ENCODE measurements at places on chromosomes 12 and 14. TPM values are rescaled to one million over a fixed set of nuclear protein-coding genes. Genes with fewer than 3 reads are reported as not detected.

DCN gene
- total RNA-seq = not detected

CDCA3 gene
- 77.6 TPM for total RNA-seq

L3HYPDH gene
- 38.2 TPM for total RNA-seq

PPP1R1A gene
- 0.09 TPM for total RNA-seq

HNF1A gene
- 2.8 TPM for total RNA-seq

TESPA1 gene
- total RNA-seq = not detected

SLC2A13 gene
- total RNA-seq = 2.9 TPM

ADAM21 gene
- 0.08 TPM for total RNA-seq

SDS gene
- 0.31 TPM for total RNA-seq

BMAL2 gene
- 18.7 TPM for total RNA-seq

PA2G4 gene
- 332 TPM for total RNA-seq

All from A549 treated with dexamethasone at 1 μM for 4 hours (cell line).